ENCODE measurements at places on chromosomes 16 and 17.

DNA sequence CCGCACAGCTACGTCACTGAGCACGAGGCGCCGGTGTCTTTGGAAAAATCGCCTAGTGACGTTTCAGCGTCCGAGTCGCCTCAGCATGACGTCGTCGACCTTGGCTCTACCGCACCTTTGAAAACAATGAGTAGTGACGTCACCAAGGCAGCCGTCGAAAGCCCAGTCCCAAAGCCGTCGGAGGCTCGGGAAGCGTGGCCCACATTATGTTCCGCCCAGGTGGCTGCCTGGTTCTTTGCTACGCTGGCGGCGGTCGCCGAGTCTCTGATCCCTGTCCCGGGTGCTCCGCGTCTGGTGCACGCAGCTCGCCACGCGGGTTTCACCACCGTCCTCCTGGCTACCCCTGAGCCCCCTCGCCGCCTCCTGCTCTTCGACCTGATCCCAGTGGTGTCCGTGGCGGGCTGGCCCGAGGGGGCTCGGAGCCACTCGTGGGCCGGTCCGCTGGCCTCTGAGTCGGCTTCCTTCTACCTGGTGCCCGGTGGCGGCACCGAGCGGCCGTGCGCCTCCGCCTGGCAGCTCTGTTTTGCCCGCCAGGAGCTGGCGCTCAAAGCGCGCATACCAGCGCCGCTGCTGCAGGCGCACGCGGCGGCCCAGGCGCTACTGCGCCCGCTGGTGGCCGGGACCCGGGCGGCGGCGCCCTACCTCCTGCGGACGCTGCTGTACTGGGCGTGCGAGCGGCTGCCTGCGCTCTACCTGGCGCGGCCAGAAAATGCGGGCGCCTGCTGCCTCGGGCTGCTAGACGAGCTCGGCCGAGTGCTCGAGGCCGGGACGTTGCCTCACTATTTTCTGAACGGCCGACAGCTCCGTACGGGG, 1.5 kb downstream of the TMEM102 start:
- DNase-seq, result no peak

DNA sequence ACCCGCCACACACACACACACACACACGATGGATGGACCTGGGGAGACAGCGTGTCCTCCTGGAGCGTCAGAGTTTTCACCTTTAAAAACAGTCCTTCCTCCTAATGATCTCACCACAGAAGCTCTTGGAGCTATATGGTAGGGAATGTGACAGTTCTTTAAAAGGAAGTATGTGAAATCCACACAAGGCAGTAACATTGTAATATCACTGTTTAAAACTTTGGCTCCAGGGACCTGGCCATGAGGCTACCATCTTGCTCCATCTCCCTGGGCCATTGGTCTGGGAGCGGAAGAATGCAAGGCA, 302.4 kb downstream of the SOX9 start:
- DNase-seq, result no peak

- DNase-seq, result no peak
Measured at GRCh38 chr16:87842209-87842869, 27.0 kb downstream of the SLC7A5 start.

DNA sequence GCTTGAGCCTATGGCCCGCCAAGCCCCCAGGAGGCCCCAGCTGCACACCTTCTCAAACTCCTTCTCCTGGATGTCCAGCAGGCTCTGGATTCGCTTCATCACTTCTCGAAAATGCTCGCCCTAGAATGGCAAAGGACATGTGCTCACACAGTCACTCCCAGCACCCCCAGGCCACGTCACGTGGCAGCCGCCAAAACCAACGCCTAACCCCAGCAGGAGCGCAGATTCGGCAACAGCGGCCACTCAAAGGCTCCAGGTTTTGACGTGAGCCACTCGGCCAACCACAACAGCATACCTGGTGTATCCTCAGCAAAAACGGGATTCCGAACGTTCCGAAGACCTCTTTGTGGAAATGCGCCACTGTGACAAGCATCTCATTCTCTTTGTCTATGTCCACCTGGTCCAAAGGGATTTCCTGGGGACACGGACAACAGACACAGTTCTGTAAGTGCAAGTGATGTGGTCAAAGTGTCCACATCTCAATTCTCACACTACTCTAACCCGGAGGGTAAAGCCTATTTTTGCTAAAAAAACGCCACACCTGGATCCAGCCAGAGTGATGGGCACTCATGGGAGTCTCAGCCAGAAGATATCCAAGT, 12.7 kb downstream of the LITAFD start:
- no peak for DNase-seq

DNA sequence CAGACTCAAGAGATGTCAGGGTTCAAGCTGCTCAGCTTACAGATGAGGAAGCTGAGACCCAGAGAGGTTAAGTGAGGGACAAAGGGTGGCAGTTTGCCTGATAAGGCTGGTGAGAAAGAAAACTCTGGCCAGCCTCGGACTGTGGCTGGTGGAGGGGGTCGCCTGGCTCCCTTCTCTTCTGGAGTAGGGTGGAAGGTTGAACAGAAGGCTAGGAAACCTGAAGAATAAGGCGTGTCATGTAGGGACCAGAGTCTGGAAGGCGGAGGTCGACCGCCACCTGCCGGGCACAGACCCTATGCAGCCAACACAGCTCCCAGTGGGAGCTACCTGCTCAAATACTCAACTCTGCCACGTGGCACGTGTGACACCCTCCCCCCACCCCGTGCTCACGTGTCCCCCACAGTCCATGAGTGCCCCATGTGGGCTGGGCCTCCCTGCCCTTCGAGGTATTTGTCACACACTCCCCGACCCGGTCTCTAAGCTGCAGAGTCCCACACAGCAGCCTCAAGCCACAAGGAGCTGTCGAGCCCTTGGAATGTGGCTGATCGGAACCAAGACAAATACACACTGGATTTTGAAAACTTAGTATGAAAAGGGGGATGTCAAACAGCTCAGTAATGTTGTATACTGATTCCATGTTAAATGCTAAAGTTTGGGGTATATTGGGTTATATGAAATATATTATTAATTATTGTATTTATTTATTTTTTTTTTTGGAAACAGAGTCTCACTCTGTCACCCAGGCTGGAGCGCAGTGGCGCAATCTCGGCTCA, 11.8 kb downstream of the HID1 start:
- no peak for DNase-seq

- no peak for DNase-seq
Measured at GRCh38 chr16:85369741-85370528, 243.2 kb upstream of the GSE1 start.

DNA sequence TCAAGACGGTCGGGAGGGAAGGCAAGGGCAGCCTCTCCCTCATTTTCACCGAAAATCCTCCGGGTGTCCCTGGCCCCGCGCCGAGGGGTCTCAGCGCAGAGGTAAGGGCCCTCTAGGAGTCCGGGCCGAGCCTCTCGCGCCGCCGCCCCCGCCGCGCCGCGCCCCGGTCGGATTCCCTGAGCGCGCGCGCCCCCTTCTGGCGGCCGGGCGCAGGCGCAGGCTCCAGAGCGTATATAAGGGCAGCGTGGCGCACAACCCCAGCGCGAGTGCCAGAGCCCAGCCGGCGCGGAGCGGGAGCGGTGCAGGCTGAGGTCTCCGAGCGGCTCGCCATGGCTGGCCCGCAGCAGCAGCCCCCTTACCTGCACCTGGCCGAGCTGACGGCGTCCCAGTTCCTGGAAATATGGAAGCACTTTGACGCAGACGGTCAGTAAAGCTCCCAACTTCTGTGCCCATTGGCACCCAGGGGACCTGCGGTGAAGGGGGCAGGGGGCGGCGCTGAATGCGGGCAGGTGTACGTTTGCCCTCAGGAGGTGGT, at the start of gene CALB2:
CALB2 (plus strand) TSS at position 260 of the 535 bp plus-strand sequence; CDS start at position 330, 70 bp downstream.
- DNase-seq, result no peak

Data from AG04449 (cell line).